ENCODE measurements at places on chromosomes 6 and 20.

DNA sequence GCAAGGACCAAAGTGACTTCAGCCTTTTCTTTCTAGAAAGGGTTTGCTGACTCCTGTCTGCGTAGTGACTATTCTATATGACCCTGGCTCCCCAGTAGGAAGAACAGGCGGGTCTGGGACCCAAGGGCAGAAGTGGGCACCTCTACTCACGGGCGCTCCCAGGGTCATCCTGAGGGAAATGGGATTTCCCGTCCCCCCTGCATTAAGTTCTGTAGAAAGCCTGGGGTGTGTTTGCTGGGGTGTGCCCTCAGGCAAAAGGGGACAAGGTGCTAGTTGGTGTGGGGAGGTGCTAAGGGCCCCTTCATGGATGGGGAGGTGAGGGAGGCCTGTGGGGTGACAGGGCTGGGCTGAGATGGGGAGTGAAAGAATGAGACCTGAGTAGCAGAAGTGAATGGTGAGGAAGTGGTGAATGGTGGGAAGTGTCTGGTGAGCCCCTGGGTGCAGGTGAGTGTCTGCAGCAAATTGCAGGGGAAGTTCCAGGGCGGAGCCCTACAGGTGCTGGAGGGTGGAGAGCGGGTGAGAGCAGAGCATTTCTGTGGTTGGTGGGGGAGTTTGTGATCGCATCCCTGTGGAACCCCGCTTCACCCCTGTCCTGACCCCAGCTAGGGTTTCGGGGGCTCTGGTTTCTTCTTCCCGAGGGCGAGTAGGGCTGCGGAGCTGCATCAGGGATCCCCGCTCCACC lies 21.1 kb downstream of the RAET1L start:
- no peak for DNase-seq

- DNase-seq = no peak
These were observed 148.6 kb upstream of the EXOC2 start for GRCh38 chr6:841569-841968.

- DNase-seq = no peak
These were observed 10.5 kb downstream of the SLC13A3 start for GRCh38 chr20:46640536-46641311.

- peak; percentile 62 for DNase-seq
These were observed 96.1 kb upstream of the RIN2 start for GRCh38 chr20:19661717-19662636.

DNA sequence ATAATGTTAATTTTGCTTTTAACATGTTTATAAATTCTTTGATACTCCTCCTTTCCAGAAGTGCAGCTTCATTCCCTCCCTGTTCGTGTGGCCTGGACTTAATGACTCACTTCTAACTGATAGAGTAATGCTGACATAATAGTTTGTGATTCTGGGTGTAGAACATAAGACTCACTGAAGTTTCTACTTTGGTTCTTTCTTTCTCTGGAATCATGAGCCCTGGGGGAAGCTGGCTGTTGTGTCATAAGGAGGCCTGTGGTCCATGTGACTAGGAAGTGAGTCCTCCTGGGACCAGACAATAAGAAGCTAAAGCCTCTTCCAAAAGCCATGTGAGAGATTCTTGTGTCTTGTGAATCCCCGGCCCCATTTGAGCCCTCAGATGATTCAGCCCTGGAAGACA lies 30.5 kb upstream of the HLA-G start:
- no peak for DNase-seq

DNA sequence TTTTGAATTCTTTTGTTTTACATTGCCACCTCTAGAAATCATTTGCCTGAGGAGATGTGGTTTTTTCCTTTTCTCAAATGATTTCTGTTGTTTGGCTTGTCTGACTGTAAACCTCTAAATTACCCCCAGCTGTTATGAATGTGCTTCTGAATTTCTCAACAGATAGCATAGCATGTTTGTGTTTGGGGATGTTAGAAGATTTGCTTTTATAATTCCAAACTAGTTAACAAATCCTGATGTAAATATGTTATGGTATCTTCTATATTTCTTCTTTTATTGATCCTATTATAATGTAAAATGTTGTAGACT lies 31.6 kb upstream of the EZR start:
- DNase-seq = no peak

DNA sequence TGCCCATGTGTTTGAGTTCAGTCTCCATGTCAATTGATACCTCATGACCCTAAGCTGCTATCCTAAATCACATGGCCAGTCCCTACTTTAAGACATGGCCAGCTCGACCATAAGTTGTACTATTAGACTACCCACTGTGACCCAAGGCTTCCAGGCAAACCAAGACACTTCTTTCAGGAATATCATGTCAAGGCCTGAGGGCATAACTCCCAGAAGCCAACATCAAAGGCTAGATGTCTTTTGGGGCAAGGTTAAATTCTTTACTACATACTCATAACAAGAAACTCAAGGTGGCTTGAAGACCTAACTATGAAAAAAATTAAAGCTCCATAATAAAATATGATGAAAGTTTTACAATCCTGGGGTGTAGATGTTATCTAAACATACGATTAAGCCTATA lies 228.3 kb upstream of the PRND start:
- no peak for DNase-seq

GRCh38 chr6:127775371-127775770 lies 125.5 kb downstream of the THEMIS start:
- no peak for DNase-seq

- DNase-seq = no peak
These were observed 4.3 kb downstream of the AK9 start for GRCh38 chr6:109686566-109687265.

GRCh38 chr6:125944434-125944816 lies 12.1 kb upstream of the HINT3 start:
- no peak for DNase-seq

- DNase-seq = no peak
These were observed 442.4 kb downstream of the FRK start for GRCh38 chr6:115618256-115618655.

DNA sequence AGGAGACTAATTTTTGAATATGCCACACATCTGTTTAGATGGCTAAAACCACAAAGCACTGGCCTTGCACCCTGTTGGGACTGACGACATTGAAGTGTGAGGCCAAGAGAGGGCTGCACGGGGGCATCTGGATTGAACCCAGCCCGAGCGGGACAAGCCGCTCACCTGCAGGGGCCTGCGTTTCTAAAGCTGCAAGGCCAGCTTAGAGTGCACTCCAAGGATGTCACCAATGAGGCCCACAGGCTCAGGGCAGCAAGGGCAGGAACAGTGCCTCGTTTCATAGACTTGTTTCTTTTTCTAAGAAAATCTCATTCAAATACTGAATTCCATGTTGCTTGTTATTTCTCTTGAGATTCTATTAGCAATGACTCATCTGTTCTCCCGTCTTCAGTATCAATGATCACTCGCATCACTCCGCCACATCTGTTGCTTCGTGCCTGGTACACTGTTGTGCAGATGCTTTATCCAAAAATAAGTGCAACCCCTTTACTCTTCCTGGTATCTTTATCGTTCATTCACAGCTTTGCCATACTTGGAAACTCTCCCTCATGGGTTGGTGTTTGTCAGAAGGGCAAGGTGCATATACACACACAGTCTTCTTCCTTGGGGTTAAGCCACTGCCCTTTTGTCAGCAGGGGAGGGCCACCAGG lies 120.1 kb downstream of the IRF4 start:
- DNase-seq = no peak

GRCh38 chr6:127533736-127534135 lies 14.6 kb upstream of the MTCL3 start:
- DNase-seq = no peak

- DNase-seq = no peak
These were observed 108.1 kb downstream of the DLL1 start for GRCh38 chr6:170182781-170183120.

- no peak for DNase-seq
These were observed 86.2 kb downstream of the PFDN4 start for GRCh38 chr20:54294094-54294493.

DNA sequence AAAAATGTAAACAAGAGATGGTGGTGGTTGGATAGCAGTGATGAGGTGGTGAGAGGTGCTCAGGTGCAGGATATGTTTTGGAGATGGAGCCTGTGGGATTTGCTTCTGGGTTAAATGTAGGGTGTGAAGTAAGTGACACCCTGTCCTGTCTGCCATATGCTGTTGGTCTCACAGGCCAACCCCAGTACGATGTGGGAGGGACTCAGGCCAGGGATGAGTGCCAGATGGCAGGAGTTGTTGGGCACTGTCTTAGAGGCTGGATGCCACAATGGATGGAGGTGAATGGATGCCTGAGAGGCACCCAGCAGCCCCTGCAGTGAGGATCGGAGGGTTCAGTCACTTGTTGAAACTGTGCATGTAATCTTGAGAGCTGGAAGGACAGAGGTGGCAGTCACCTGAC lies 259.3 kb downstream of the NRN1 start:
- no peak for DNase-seq

DNA sequence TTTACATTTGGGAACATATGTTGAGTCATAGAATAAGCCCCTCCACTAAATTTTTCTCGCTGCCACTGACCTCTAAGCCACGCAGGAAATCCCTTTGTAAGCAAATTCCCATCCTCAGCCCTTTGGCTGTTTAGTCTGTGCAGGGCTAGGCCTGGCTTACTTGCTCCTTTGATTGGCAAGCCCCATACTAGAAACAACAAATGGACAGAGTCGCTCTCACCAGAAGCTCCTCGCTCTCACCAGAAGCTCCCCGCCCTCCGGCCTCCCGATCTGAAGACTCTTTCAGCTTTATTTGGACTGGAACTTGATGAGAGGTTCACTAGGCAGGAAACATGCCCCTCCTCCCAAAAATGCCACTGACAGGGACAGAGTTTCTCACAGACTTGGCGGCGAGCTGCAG lies 149.2 kb upstream of the EXOC2 start:
- no peak for DNase-seq

DNA sequence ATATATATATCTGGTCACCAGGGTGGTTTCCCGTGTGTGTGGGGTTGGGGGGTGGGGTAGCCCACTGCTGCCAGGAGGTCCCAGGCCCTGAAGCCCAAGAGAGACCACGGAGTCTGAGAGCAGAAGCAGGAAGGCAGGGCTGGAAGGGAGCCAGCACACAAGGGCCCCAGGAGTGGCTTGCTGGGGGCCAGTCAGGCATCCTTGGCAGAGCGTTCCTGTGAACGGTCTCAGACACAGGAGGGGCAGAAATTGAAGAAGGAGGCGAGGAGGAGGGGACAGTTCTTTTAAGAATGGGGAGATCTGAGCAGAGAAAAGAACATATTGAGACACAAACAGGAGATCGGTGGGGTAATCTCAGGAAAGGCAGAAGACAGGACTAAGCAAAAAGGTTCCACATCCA lies 1.9 kb upstream of the EBF4 start:
- no peak for DNase-seq

DNA sequence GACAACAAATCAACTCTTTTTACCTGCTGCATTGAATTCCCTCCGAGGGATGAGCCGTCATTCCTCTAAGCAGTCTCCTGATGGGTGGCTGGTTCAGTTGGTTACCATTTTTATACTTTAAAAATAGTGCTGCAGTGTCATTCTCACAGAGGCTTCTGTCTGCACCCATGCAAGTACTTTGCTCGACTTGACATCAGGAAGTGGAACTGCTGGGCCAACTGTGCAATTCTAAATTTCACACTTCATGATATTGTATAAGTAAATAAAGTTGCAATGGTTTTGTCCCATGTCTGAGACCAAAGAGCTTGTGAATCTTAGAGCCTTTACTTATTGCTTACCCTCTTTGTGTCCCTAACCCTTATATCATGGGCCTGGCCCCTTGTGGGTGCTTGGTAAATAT lies 2.5 kb downstream of the BTN3A1 start:
- DNase-seq = no peak

GRCh38 chr6:4008324-4009047 lies 70.5 kb downstream of the FAM217A start:
- DNase-seq = no peak

GRCh38 chr20:54070187-54070987 lies at the start of gene BCAS1:
Gene BCAS1, minus strand, starts transcription at chr20:54070594. Its CDS starts 11,876 bp downstream, at chr20:54058718.
- DNase-seq = no peak

DNA sequence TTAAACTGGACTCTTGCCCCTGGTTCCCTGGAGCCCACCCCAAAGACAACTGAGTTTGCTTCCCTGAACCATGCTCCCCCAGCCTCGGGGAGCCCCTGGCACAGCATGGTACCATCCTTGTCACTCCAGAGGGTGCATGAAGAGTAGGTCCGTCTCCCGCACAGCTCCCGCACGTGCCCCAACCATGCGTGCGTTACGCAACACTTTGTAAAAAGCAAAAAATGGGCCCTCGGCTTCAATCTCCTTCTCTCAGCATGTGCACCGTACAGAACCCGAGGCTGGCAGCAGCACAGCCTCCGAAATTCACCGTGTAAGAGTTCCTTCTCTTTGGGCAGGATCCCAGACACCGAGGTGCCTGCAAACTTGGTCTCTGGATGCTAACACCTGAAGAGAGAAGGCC lies 5.6 kb downstream of the PMEPA1 start:
- DNase-seq = no peak

DNA sequence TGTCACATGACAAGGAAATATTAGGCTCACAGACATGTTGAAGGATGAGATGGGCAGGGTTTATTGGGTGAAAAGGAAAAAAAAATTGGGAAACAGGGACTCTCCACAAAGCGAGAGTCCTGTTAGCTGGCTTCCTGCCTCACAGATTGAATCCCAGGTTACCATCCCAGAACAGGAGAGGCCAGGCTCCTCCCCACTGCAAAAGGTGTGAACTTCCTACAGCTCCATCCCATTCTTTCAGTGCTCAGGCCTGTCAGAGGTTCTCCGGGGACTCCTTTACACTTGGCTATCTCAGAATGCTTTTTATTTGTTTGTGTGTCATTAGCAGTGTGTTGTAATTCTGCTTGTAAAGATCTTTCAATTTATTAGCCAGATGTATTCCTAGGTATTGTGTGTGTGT lies 115.1 kb downstream of the ADTRP start:
- no peak for DNase-seq

DNA sequence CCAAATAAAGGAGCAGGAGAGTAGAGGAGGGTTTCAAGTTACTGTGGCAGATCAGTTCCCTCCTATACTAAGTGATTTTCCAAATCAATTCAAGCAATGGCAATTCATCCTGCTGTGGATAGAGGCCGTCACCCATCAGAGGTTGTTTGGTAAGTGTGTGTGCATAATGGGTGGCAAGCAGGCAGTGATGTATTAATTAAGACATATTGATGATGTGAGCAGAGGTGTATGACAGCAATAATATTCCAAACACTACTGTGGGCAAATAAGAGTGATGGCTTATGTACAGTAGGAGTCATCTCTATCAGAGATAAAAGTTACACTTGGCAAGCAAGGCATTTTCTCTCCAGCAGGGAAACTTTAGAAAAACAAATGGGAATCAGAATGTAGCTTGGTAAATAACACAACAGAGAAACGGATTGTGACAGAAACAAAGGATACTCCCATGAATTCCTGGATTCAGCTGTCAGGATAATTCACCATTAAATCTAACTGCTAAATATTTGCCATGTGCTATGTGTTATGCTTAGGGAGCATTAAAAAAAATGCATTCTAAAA lies 196.3 kb downstream of the KHDC1L start:
- no peak for DNase-seq

Measured in left renal pelvis (tissue), 4 donors.